Right atrium auricular region (tissue), 2 donors: ENCODE measurements at places on chromosomes 5 and 9.

DNA sequence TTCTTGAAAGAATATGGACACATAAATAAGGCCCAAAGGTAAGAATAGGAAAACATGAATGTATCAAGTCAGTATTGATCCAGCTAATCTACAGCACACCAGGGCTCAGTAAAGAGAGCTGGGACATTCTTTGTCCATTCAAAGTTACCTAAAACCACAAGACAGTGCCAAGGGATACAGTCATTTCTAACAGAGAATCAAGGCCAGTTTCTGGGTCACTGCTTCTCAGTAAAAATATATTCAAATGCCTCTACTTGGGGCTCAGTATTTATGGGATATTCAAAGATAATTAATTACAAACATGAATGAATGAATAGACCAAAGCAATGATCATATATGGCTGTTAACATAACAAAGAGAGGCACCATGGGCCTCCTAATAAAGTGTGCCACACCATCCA, 34.9 kb downstream of the MTMR12 start:
- DNase-seq = no peak

- no peak for DNase-seq
These were observed 81.0 kb upstream of the ZBTB43 start for GRCh38 chr9:126723807-126724172.

- DNase-seq = no peak
These were observed 89.2 kb downstream of the MVB12B start for GRCh38 chr9:126415741-126416370.

- DNase-seq = no peak
These were observed 186.9 kb downstream of the RGS3 start for GRCh38 chr9:113650207-113651131.

DNA sequence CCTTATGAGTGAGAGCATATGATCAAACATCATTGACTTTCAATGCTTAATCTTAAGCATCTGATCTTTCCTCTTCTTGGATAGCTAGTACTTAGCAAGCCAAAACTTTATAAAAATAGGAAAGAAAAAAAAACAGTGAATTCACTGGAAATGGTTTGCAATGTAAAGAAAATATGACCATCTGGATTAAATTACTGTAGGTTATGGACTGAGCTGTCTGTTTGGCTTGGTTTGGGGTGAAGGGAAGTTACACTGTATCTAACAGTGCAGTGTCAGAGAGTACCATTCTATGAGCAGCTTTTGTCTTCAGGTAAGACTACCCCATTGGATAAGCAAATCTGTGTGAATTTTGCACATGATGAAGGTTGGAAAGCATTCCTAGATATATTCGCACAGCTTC, 151.4 kb downstream of the TLE1 start:
- no peak for DNase-seq

- DNase-seq = no peak
These were observed 354.8 kb downstream of the DMRT2 start for GRCh38 chr9:1404940-1405339.

GRCh38 chr5:68983959-68984358, 109.9 kb upstream of the SLC30A5 start:
- DNase-seq = no peak

DNA sequence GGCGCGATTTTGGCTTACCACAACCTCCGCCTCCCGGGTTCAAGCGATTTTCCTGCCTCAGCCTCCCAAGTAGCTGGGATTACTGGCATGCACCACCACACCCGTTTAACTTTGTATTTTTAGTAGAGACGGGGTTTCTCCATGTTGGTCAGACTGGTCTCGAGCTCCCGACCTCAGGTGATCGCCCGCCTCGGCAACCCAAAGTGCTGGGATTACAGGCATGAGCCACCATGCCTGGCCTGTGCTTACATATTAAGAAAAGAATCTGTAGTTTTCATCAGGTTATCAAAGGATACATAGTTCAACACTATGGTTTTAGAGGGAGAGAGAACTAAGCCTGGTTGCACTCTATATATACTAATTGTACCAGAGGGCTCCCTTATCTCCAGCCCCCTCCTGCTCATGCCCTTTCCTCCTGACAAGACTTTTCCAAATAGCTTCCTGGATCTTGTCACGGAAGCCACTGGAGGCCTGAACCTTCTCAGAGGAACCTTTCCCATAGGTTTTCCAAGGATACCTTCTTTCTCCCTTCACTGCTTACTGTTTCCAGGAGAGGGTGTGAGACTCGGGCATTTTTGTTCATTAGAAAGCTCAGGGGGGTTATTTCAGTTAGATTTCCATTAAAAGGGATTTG, 53.1 kb downstream of the SLC44A1 start:
- DNase-seq = no peak

DNA sequence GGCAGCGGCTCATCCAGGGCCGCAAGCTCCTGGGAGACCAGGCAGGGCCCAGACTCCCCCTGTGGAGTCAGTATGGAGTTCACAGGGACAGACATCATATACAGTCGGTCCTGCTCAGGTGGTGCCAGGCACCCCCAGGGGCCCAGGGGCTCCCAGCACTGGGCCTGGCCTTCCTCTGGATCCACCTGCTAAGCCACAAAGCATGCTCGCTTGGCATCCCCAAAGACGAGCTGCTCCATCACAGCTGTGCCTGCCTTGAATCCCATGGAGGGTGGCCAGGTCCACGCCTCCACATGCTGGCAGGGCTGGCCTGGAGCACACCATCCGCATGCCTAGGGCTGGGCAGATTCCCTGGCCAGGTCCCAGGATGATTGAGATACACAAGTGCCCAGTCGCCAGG, 4.6 kb downstream of the BICD2 start:
- DNase-seq = no peak

- no peak for DNase-seq
These were observed 118.7 kb upstream of the ADAMTS16 start for GRCh38 chr5:5021436-5021835.

- no peak for DNase-seq
These were observed 142.3 kb upstream of the FSTL4 start for GRCh38 chr5:133754575-133755169.

DNA sequence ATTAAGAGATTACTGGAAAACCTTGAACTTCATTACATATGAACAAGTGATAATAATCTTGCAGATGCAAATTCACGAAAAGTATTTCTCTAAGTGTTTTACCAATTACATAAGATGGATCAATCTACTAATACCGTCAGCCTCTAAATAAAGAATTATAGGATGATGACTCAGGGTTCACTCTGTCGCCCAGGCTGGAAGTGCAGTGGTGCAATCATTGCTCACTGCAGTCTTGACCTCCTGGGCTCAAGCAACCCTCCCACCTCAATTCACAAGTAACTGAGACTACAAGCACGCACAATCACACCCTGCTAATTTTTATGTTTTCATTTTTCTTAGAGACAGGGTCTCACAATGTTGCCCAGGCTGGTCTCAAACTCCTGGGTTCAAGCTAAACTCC, 56.1 kb downstream of the CHD1 start:
- DNase-seq = no peak

- DNase-seq = no peak
These were observed 86.0 kb downstream of the PRRT1B start for GRCh38 chr9:131631306-131631705.

DNA sequence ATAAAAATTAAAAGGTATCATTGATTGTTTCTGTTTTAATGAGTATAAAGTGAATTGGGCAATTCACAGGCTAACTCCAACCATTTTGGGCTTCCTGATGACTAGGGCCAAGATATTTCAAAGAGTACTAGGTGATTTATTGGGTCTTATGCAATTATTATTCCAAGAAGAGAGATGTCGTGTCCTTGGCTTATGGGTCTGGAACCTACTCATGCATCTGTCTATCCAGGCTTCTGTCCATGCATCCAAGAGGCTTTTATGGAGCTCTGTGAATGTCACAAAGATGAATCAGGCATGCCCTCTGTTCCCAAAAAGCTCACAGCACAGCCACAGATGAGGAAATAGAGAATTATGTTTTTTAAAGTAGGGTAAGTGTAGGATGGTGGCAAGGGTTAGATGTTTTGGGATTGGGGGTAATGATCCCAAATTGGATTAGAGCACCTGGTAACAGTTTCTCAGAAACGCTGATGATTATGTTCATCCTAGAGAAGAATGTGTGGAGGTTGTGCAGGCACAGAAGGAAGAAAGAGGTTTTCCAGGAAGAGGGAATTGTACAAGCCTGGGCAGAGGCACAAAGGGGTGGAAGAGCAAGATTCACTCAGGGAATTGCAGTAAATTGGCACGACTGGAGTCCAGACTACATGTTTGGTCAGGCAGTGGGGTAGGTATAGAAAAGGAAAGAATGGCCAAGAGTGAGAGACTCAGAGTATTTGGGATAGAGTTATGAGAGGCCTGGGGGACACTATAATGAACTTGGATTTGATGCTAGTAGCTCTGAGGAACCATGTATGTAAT, 83.0 kb upstream of the TNC start:
- no peak for DNase-seq

DNA sequence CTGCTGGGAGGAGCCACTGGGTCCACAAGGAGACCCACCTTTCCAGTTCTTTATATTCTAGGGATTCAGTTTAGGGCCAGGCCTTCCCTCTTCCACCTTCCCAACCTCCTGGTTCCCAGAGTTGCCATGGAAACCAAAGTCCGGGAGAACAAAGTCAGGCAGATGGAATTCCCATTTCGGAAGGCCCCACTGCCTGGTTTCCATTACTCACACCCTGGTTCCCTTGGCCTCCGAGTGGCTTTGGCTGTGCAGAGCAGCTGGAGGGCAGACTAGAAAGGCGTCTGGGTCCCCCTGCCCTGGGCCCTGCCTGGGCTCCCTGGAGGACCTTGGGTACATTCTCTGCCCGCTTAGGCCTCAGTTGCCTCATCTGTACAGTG, 136.1 kb downstream of the RGS3 start:
- DNase-seq = no peak

- DNase-seq = no peak
These were observed 34.5 kb upstream of the KCNMB1 start for GRCh38 chr5:170423692-170424091.
